Caudate nucleus (tissue), 63 donors: ENCODE measurements at places on chromosomes 3 and 15.
A peak's percentile ranks its signal among the peaks of the same experiment; 100 is the strongest.

- DNase-seq = no peak
Observed at GRCh38 chr3:47758261-47759025, 23.2 kb downstream of the SMARCC1 start.

DNA sequence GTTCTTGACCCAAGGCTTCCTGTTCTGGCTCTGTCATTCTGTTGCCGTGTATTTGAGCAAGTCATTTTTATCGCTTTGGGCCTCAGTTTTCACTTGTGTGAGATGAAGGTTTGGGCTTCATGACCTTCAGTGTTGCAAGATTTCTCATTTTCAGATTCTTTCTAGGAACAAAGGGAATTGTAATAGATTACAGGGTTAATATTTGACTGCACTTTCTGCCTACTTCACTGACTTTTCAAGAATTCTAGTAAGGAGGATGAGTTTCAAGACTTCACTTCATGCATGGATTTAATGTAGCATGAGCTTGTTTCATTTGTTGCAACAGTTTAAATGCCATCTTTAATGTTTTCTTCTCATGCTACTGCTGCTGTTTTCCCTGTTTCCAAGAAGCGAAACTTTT, 226.5 kb downstream of the NLGN1 start:
- DNase-seq = no peak

DNA sequence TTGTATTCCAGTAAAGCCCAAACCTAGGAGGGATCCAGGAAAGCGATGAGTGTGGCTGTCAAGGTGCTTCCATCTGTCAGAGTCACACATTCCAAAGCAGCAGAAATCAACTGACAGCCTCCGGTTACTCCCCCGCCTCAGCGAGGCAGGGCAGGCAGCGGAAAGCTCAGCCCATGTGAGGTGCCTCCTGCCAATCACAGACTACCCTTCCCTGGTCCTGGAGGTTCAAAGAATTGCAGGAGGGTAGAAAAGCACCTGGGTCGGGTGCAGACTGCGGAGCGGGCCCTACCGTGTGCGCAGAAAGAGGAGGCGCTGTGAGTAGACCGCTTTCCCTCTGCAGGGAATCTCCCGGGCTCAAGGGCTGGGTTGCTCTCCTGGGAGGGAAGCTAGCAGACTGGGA, at the start of gene UPK1B:
TSS of gene UPK1B (plus strand) at position 274 of the 400 bp plus-strand sequence. CDS start 13,144 bp downstream, outside the sequence.
- DNase-seq = peak; percentile 25

DNA sequence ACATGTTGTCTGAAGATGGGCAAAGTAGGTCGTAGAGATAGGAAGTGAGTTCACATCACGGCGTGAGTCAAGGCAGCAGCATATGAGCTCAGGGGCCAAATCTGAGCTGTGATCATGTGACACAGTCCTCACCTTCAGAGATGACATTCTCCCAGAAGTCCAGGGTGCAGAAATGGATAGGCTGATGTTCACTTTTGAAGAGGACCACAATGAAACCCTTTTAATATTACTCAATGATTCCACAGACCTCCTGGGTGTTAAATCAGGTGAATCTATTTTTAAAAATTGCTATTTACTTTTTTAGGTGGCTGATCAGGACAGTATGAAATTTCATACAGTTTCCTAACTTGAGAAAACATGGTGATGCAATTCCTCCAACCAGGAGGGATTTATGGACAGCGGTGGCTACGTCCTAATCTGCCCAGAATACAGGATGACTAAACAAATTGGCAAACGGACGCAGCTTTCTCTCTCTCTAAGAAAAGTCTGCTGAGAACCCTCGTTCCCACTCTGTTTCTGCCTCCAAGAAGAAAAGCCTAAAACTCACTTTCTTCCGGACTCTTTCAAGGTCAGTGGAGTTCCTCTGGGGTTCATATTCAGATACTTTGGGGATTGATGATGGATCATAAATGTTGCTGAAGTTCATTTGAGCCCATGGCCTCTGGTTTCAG, 34.4 kb downstream of the B3GNT5 start:
- DNase-seq = no peak

GRCh38 chr3:170476291-170476690, 57.6 kb downstream of the CLDN11 start:
- no peak for DNase-seq
